ENCODE measurements at places on chromosomes 5 and 9. TPM values are rescaled to one million over a fixed set of nuclear protein-coding genes. Genes with fewer than 3 reads are reported as not detected.

DNA sequence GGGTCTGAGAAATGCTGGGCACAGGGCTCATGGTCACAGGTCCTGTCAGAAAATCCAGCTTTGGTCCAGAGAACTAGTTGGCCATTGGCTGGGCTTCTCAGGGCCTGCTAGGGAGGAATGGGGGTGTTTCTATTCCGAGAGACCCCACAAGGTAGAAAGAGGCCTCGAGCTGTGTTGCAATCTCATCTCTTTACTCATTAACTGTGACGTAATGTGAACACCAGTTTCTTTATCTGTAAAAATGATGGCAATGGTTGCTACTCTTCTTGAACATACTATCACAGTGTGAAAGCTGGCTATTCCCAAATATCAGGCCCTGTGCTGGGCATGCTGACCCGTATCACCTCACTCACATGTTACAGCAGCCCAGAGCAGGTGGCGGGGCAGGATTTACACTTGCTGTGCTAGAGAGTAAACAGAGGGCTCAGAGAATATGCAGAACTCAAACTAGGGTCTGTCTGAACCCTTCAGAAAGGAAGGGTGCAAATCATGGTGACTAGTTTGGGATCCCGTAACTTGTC, 35.7 kb upstream of the SLC25A51 start:
- no peak for DNase-seq

GRCh38 chr5:38051711-38052511, 206.4 kb upstream of the EGFLAM start:
- DNase-seq: no peak

DNA sequence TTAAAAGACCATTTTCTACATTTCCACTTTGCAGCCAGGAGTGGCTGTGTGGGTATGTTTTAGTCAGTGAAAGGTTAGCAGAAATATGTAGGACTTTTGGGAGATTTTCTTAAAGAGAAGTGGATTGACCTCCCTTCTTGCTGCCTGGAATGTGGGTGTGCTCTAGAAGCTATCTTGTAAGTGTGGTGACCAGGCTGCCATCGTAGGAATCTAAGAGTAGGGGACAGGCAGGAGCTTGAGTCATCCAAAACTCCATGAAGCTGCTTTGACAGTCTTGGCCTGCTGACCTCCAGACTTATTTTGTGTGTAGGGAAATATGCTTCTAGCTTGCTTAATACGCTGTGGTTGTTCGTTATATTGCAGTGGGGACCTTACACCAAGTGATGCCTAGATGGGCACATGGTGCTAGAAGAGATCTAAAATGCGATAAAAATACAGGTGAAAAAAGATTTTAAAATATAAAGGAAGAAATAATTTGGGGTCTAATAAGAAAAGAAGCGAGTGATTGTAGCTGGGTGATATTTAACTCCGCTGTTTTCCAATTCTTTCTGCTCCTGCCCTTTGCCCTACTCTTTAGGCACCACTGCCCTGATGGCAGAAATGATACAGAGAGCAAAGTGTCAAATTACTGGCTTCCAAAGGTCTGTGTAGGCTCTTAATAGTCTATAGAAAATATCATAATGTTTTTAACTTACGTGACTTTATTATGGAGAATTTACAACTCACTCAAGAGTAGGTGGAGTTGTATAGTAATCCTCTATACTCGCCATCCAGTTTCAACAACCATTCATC, 298.2 kb upstream of the ZNF608 start:
- DNase-seq: no peak

DNA sequence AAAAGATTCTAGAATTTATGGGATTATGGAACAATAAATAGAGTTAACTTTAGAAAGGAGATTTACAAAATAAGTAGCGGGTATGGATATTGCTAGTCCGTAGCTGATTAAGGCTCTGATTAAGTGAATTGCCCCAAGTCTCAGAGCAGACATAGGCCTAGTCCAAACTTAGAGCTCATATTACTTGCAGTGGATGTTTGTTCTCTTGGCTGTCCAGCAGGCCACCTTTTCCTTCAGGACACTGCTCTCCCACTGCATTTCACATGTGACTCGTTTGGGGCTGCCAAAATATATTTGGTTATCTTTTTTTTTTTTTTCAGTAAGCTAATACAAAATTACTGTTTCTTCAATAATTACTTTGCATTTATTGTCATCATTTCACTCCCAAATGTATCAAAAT, 76.6 kb downstream of the ARRDC3 start:
- no peak for DNase-seq

- DNase-seq: peak; percentile 51
These were observed at the start of gene CCNI2 for GRCh38 chr5:132746954-132747615. Gene CCNI2, plus strand, starts transcription at chr5:132747426. Its CDS starts 70 bp downstream, at chr5:132747496.

- no peak for DNase-seq
These were observed 108.2 kb downstream of the UBE2R2 start for GRCh38 chr9:33924978-33925797.

DNA sequence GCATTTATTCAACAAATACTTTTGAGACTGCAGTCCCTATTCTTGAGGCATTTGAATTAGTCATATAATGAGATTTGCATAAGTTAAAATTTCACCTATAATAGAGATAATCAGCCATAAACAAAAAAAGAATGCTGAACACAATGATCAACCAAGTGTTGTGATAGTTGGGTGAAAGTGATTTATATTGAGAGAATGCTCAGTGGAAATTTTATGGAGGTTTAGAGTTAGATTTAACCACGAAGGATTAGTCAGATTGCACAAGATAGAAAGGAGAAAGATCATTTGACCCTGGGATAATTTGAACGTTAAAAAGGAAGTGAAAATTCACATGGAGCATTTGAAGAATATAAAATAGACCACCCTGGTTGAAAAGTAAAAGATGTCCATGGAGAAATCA, 356.2 kb downstream of the NPR3 start:
- no peak for DNase-seq

The LCN15 gene
- not detected for total RNA-seq

The DMRTA1 gene
- 1.7 TPM for total RNA-seq

Measured in pancreas (tissue), 10 donors.